Vagina (tissue), 2 donors: ENCODE measurements at places on chromosomes 2 and 18.
A peak's percentile ranks its signal among the peaks of the same experiment; 100 is the strongest.

DNA sequence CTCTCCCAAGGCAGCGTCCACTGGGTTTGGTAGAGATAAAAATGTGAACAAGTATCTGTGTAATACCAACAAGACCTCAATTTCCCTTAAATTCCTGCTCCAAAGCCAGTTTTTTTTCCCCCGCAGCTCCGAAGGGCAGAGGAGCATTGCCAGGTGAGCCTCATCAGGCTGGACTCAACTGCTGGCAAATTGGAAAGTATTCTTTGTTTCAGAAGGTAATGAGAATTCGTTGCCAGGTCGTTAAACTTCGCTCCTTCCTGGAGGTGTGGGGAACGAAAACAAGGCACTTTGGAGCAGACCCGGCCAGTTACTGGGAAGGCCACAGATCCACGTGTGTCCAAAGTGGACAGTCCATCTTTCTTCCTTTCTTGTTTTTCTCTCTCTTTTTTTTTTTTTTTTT, 30.4 kb upstream of the ASB18 start:
- peak; percentile 16 for DNase-seq

- DNase-seq: no peak
Observed at GRCh38 chr2:4862031-4862430, 830.2 kb upstream of the SOX11 start.

- no peak for DNase-seq
Observed at GRCh38 chr2:38528008-38528442, 74.7 kb downstream of the HNRNPLL start.

GRCh38 chr2:239093952-239094351, 246.1 kb downstream of the TWIST2 start:
- DNase-seq: no peak

DNA sequence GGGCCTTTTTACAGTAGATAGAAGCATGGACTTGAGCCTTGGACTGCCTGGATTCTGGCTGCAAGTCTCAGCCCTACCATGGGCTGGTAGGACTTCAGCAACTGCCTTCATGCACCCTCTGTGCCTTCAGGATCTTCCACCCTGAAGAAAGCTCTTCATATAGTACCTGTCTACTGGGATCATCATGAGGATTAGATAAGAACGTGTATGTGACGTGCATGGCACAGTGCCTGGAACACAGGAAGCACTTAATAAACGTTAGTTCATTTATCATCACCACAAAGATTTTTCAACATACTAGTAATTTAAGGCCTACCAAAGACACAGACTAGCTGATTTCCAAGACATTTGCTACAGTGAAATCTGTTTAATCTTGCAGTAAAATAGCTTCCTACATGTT, 53.2 kb upstream of the ITM2C start:
- no peak for DNase-seq

- DNase-seq: no peak
Observed at GRCh38 chr18:44054514-44054913, 626.2 kb upstream of the SETBP1 start.

GRCh38 chr2:30084915-30085314, 61.9 kb upstream of the YPEL5 start:
- DNase-seq: no peak

DNA sequence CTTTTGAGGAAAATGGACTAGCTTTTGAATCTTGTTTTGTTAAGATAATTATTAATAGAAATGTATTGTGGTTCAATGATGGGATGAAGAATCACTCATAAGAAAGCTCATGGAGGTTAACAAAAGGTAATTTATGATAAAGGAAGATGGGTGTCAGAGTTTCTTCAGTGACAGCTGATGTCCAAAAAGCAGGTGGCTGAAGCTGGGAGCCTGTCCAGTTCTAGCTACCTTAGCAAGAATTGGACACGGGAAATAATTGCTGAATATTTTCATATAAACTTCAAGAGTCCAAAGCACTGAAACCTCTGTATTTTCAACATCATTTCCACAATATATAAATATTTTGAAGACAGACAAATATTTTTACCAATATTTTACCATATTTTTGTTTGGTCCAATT, 1505.8 kb upstream of the SLC39A10 start:
- no peak for DNase-seq

GRCh38 chr2:200305797-200306195, 697 bp upstream of the SPATS2L start:
- no peak for DNase-seq

DNA sequence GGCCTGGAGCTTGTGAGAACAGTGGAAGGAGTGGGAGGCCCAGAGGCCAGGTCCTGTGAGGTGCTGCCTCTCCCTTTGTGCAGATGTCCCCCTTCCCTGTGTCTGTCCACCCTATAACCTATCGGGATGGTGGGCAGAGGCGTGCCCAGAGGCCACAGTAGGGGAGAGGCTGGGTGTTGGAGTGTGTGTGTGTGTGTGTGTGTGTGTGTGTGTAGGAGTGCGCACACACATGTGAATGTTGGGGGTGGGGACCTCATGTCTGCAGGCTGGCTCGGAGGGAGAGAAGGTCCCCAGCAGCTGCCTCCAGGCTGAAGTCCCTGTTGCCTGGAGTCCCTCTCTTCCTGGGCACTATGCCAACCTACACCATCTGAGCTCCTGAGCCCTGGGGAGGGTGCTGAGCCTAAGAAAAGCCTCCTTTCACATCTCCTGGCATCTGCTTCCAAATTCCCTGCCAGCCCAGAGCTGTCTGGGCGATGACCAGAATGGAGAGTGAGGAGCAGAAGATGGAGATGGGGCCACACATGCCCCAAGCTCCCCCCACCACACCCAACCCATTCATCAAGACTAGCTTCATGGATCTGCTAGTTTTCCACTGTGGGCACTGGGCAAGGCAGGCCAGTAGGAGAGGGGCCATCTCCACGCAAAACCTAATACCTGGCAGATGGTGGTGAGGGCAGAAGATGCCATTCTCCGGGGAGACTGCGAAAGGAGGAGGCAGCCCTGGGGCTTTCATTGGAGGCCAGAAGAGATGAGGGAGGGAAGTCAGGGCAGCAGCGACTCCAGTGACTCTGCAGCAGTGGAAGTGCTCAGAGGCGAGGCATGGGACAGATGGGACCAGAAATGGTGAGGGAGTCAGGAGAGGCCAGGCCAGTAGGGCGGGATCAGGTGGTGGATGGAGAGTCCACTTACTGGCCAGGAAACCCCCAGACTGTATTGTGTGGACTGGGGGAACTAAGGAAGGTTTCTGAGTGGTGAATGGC, 20.3 kb downstream of the KCNK3 start:
- DNase-seq: no peak

GRCh38 chr2:179239838-179240237, 24.8 kb downstream of the SESTD1 start:
- DNase-seq: no peak

DNA sequence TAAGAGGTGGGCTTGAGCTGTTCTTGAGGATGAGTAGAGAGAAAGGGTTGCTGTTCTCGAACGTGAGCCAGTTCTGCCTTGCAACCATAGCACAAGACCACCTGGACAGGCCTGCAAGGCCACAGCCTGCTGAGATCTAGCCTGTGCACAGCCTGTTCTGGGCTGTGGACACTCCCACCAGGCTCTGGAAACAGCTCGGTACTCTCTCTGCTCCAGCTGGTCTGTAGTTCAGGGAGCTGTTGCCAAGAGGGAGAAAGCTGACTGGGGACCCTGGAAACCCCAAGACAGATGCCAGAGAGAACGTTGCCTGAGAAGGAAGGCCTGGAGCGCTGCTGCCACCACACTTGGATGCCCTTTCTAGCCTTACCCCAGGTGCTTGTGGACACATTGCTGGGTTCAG, 69.8 kb downstream of the CTIF start:
- no peak for DNase-seq

- DNase-seq: no peak
Observed at GRCh38 chr2:160493227-160494028, at the start of gene RBMS1. Gene RBMS1 (minus strand): TSS chr2:160493807. CDS start chr2:160493363, 444 bp downstream.

DNA sequence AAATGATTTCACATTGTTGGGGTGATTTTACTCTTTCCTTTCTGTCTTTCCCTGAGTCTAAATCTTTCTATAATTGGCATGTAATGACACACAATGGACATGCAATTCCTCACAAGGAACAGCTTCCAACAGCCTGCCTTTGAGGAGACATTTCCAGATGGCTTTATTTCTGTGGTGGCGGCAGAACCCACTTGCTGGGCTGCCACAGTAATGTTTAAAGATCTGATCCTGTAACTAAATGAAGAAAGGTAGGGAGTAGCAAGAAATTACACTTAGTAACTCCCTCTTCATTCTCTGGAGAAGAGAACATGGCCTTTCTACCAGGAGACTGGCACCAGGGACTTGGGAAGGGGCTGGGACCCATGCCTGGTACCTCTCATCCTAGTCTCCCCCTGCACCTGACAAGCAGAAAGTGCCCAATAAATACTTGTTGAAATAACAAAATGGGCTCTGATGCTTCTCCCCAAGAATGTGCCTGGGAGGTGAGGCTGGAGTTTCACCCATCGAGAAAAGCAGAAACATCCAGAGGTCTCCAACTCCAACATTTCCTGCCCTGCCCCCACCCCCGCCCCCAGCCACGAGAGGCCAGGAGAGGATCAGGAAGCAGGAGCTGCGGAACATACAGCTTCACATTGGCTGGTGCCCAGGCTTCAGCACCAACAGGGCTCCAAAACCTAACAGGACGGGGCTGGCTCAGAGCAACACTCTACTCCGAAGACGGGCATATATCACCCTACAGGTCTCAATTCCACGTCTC, 92.1 kb downstream of the PXDN start:
- no peak for DNase-seq

DNA sequence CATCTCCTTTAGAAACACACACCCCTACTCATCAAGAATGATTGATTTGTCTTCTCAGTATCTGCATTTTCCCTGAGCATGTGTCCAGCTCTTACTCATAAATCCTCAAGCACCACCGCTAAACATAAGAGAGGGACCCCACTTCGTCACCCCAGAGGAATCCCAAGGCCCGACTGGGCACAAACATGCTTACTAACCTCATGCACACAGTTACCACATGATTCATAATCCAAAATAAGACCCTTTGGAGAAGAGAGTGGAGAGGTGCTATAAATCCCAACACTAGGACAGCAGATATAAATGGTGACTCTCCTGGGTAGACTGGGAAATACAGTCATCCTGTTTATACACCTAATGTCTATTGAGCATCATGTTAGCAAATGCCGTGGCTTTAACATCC, 843.2 kb upstream of the ID2 start:
- no peak for DNase-seq

DNA sequence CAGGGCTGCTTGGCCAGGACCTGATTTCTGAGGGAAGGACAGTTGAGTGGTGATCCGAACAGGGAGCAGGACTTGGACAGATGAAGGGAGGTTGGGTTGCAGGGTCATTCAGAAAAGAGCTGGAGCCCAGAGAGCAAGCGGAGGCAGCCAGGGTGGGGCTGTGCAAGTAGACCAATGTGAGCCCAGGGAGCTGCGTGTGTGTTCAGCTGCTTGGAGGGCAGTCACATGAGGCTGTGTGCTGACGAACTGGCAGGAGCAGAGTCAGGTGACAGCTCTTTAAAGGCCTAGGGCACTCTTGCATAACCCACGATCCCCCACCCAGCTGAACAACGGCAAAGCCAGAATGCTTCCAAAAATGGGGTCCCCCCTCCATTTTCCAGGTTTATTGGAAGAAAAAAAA, 4.6 kb upstream of the MLPH start:
- peak; percentile 97 for DNase-seq

DNA sequence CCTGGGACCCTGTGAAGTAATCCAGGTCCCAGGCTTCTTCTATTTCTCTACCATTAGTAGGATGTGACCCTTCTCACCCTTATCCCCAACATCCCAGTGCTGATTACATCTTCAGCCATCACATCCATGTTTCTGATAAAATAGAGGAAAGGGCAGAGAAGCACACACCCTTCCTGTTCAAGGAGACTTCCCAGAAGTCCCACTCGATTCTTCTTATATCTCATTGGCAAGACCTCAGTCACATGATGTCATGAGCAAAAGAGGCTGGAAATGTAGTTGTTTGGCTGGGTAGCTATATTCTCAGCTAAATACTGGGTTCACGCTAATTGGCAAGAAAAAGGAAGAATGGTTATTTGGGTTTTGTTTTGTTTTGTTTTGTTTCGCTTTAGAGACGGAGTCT, 8.0 kb upstream of the XRCC5 start:
- DNase-seq: no peak

DNA sequence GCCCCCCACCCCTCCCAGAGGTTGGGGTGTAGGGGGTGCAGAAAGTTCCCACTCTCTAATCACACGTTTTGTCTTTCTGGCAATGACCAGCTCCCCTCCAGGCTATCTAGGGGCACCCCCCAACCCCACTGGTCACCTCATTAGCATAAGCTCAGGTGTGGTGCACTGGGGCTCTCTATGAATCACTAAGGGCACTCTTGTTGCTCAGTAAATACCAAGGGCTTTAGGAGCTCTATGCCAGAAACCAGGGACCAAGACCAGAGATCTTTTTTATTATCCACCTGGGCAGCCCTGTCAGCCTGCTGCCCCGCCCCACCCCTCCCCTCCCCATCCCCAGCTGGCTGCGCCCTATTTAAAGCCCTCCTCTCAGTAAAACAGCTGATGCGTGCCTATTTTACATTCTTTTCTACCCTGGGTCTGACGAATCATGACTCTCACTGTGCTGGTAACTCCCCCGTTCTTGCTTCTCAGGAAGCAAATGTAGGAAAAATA, 24.3 kb downstream of the NCK2 start:
- DNase-seq: no peak

DNA sequence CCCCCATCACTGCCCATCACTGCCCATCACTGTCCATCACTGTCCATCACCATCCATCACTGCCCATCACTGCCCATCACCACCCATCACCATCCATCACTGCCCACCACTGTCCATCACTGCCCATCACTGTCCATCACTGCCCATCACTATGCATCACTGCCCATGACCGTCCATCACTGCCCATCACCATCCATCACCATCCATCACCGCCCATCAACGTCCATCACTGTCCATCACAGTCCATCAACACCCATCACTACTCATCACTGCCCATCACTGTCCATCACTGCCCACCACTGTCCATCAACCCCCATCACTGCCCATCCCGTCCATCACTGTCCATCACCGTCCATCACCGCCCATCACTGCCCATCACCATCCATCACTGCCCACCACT, 57.8 kb upstream of the OTOS start:
- DNase-seq: no peak

- no peak for DNase-seq
Observed at GRCh38 chr2:48723129-48723528, 32.4 kb downstream of the LHCGR start.

- DNase-seq: no peak
Observed at GRCh38 chr2:12533337-12534005, 183.3 kb upstream of the TRIB2 start.

GRCh38 chr2:136844546-136844945, 79.2 kb downstream of the THSD7B start:
- no peak for DNase-seq

DNA sequence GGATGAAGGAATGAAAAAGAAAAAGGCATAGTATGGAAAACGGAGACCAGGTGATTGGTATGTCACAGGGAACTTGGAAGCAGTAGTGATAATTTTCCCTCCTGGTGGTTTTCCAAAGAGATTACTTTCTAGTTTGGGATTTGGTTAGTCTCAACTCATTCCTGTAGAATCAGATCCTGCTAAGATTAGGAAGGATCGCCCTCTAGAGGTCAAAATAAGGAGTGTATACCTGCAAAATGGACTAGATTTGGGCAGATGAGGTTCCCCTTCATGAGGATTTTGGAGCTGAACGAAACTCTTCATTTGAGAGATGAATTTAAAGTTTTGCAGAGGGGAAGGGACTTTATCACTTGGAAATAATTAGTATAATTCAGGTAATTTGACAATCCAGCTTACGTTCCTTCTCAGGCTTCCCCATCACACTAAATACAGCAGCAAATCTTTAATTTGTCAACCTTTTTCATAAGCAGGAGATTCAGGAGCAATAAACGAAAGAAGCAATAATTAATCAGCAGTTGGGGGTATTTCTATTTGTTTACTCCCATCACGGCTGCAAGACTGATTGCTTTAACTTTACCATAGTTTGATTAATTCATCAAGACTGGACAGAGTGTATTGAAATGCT, 65.2 kb downstream of the CCDC195 start:
- no peak for DNase-seq
